ENCODE measurements at places on chromosomes 7 and 10.
A peak's percentile ranks its signal among the peaks of the same experiment; 100 is the strongest.

DNA sequence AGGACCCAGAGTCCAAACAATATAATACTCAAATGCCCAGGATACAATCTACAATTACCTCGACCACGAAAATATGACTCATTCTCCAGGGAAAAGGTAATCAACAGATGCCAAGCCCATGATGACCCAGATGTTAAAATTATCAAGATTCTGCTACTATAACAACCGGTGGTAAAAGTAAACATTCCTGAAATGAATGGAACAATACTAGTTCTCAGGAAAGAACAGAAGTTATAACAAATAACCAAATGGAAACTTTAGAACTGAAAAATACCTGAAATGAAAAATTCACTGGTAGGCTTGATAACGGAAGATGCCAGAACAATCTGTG, 34.1 kb upstream of the GUSB start:
- no peak for DNase-seq

- peak; percentile 83 for DNase-seq
These were observed 157.3 kb downstream of the CTTNBP2 start for GRCh38 chr7:117715784-117716445.

GRCh38 chr7:130894909-130895750, 161.1 kb upstream of the KLF14 start:
- no peak for DNase-seq

DNA sequence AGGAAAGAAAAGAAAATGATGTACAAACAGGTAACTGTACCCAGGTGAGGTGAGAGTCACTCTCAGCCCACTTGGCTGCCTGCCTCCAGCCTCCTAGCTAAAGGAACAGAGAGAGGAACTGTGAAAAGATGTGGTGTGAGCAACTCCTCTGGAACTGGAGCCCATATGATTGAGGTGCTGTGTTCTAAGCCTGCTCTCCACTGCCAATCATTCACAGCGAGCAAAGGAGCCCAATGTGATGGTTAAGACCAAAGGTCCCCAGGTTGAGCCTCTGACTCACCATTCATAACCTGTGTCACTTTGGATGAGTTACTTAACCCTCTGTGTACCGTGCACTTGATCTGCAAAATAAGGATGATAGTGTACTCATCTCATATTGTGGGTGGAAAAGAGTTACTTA, 868.1 kb upstream of the AUTS2 start:
- DNase-seq, result peak; percentile 25

GRCh38 chr10:28533186-28533564, 257 bp downstream of the WAC start:
- no peak for DNase-seq

- no peak for DNase-seq
These were observed 7.3 kb downstream of the ZCCHC24 start for GRCh38 chr10:79438021-79438698.

DNA sequence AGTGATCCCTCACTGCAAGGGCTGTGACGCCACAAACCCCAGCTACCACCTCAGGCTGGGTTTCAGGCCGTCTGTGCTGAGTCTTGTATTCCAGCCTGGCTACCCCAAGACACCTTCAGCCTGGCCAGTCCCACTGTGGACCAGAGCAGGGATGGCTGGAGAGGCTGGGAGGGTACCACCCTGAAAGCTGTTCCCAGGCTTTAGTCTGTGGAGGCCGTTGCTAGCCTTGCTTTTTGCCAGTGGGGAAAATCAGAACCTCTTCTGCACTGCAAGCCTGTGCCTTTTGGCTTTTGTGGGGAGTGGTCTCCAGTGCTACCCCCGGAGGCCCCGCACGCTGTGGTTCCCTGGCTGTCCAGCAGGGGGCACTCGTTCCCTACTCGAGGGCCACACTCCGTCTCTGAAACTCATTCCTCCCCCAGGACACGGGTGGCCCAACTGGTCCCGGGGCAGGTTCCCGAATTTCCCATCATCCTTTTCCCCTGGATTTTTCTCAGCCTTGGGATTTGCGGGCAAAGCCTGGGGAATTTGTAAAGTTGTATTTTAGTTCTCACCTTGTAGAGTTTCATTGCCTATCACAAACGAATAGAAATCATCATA, 128.4 kb upstream of the BTBD16 start:
- DNase-seq, result no peak

DNA sequence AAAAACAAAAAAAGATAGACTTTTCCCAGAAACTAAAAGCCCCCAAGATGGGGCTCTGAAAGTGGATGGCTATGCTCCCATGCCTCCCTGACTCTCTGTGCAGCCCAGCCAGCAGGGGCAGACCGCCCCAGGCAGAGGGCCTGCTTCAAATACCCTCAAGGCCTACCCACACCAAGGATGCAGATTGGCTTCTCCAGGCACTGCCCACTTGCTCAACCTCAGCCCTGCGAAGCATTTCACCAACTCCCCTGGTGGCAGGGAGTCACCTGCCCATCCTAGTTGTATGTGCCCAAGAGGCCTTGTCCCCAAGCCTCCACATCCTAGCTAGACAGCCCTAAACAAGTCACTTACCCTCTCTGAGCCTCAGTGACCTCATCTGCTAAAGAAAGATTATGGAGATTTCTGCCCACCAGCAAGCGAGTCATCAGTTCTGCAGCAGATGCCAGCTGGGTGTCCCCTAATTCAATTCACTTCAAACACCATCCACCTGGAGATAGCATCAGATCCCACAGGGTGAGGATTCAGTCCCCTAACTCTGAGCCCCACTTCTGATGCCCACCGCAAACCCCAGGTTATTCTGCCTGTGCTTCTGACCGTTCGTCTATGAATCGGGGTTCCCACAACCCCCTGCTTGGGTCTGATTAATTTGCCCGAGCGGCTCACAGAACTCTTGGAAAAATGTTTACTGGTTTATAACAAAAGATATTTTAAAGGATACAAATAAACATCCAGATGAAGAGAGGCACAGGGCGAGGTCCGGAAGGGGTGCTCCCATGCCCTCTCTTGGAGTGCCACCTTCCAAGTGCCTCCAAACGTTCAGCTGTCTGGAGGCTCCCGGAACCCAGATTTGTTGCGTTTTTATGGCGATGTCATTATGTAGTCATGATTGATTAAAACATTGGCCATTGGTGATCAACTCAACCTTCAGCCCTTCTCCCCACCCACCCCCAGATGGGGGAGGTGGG, 18.6 kb upstream of the ZMIZ1 start:
- no peak for DNase-seq

DNA sequence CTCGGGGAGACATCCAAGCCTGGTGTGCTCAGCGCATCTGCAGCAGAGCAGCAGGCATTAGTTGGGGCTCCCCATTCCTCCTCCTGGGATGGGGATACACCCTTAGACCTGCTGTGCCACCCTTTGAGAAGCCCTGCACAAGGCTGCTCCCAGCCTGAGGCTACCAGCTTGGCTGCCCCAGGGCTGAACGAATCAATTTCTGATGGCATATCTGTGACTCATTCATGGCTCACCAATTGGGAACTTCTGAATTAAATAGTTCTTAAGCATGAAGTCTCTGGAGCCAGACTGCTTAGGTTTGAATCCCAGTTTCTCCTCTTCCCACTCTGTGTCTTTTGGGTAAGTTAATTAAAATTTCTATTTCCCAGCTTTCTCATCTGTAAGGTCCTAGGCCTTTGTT, 16.3 kb upstream of the GLI3 start:
- DNase-seq, result no peak

DNA sequence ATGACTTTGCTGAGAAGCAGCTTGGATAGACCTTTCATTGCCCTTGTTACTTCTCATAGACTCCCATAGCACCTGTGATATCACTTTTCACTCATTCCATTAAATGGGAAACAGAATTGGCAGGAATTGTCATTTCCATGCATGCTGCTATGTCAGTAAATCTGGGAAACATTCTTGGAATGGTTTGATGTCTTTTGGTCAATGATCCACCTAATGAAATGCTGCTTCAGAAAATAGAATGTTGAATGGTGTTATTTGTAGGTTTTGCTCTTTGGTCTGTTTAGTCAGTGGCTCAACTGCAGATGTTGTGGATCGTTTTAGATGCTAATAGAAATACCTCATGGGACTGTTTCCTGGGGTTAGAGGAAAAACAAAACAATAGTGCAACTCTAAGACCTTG, 127.8 kb downstream of the PLPP4 start:
- no peak for DNase-seq

- no peak for DNase-seq
These were observed 127.1 kb downstream of the GLRX3 start for GRCh38 chr10:130263289-130263688.

GRCh38 chr10:48878091-48878490, 61.5 kb downstream of the LRRC18 start:
- DNase-seq, result no peak

DNA sequence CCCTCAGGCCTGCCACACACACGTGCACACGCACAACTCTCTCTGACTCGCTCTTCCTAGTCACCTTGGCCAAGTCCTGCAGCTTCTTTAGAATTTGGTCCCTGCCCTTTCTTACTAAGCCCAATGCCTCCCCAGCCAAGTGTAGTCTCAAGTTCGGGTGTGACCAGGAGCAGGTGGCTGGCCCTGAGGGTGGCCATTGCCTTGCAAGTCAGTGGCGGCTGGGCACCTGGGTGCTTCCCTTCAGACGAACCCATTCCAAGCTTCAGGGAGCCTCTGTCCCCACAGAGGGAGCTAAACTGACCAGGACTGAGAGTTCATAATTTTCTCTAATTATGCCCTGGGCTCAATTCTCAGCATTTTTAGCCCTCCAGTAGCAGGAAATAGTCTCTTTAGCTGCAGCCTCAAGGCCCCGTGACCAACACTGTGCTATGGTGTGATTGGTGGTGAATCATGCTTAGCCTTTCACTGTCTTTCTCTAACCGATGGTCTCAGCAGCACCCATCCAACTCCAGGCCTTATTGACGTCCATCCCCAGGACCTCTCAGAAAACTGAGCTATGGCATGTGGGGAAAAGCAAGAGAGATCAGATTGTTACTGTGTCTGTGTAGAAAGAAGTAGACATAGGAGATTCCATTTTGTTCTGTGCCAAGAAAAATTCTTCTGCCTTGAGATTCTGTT, 34.7 kb upstream of the FXYD4 start:
- DNase-seq, result peak; percentile 85

- DNase-seq, result no peak
These were observed 357.4 kb downstream of the ABCA13 start for GRCh38 chr7:48528646-48529045.

GRCh38 chr10:117334926-117335325, 40.3 kb downstream of the PDZD8 start:
- no peak for DNase-seq

GRCh38 chr7:25388681-25389080, 160.4 kb upstream of the NPVF start:
- DNase-seq, result no peak

DNA sequence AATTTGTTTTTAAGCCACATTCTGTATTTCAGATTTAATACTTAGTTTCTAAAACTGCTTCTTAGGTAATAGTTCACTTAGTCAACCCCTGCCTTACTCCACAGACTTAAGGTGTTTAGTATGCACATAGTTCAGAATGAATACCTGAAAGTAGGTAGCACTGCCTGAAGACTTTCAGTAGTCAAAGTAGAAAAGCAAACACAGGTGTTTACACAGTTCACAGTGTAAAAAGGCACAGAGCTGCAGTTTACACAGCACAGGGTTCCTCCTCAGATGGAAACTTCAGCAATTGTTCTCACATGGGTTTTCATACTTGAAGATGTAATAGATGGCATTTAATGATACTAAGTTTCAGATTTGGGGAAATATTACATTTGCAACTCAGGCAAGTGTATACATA, 3.1 kb upstream of the PKD1L1 start:
- no peak for DNase-seq

- DNase-seq, result no peak
These were observed 90.3 kb downstream of the HERPUD2 start for GRCh38 chr7:35604595-35604994.

DNA sequence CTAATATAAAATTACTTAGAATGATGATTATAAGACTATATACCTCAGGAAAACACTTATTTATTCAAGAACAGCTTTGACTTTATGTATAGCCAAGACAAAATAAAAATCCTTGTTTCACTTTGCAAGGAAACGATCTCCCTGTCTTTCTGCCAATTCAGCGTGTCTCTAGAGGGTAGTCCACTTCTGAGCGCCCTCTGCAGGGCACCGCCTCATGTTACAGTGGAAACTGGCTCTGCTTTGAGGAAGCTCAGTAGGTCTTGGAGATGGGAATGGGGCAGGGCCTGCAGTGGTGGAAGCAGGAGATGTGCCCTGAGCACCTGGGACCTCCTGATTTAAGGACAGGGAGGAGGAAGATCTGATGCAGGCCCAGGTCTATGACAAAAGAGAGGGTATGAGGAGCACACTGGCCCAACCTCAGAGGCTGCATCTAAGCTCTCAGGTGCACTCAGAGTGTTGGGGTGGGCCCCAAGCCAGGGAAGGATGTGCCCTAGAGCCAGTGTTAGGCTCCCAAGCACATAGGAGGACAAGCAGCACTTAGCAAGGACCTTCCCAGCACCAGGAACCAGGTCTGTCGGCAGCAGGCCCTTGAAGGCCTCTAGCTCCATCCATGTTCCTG, 481.0 kb downstream of the TNS3 start:
- DNase-seq, result peak; percentile 79

GRCh38 chr10:119190954-119191785, 12.6 kb upstream of the PRDX3 start:
- DNase-seq, result no peak

GRCh38 chr10:121678631-121679174, 80.5 kb upstream of the FGFR2 start:
- no peak for DNase-seq

DNA sequence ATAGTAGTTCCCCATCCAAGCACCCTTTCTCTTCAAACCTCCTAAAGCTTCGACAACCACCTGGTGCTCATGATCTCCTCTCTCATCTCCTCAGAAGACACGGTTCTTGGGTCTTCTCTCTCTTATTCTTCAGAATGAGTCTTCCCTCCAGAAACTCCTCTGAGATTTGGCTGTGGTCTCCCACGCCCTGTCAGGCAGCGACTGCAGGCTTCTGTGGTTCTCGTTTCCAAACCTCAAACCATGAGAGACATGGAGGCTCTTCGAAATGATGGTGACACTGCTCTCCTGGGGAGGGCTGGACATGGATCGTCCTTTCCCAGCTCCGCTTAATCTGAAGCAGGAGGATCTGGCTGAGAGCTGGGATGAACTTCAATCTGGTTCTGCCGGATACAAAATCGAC, 78.6 kb upstream of the PITRM1 start:
- DNase-seq, result no peak

DNA sequence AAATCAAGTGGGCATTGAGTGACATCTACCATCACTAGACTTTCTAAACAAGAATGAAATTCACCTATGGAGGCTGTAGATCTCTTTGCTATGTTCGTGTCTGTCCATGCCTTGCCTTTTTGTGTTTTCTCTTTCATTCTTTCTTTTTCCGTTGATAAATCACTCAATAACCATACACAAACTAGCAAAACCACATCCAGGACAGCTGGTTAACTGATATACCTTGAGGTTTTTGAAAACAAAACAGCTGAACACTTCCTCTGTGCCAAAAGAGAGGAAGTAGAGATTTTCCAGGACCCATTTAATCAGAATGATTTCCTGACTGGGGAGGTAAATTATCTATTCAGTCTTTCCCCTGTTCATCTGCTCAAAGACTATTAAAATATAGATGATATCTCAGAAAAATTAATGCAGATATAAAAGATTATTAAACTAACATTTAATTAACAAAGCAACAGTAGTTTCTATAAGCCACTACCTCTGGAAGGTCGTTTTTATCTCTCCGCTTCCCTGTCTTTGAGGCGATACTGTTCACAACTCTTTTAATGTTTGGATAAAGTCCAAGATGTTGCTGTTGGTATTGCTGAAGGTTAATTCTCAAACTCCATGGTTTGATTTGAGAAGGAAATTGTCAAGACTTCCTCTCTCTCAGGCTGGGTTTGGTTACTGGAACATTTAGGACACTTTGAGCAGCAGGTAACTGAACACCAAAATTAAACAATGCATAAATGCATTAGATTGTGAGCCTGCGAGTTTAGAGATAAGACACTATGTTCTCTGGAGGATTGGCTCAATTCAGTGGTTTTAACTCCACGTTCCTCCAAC, 24.4 kb upstream of the C10orf67 start:
- no peak for DNase-seq

All from A549 (cell line).